ENCODE measurements at places on chromosomes 6 and 20.

- no peaks in the 10 kb centered on the region for H3K4me1 ChIP-seq
- H3K27ac ChIP-seq, result no peak overlapping the region
- no peak overlapping the region for H3K4me3 ChIP-seq
- no peaks in the 10 kb centered on the region for H3K36me3 ChIP-seq
Observed at GRCh38 chr6:20681243-20681684, 147.0 kb downstream of the CDKAL1 start.

GRCh38 chr6:125083684-125083990 lies 69.9 kb upstream of the TPD52L1 start:
- peaks cover 4% of the 10 kb centered on the region for H3K36me3 ChIP-seq
- H3K4me3 ChIP-seq, result no peak overlapping the region
- H3K27ac ChIP-seq, result no peak overlapping the region
- no peaks in the 10 kb centered on the region for H3K27me3 ChIP-seq
- DNase-seq, result no peak

GRCh38 chr6:13491538-13491937 lies 4.1 kb upstream of the GFOD1 start:
- no peaks in the 10 kb centered on the region for H3K36me3 ChIP-seq
- no peak for DNase-seq
- H3K4me3 ChIP-seq, result no peak overlapping the region
- no peak overlapping the region for H3K27ac ChIP-seq

GRCh38 chr6:19399406-19399805 lies 437.8 kb upstream of the ID4 start:
- no peaks in the 10 kb centered on the region for H3K27me3 ChIP-seq
- no peaks in the 10 kb centered on the region for H3K4me1 ChIP-seq
- no peak overlapping the region for H3K4me3 ChIP-seq
- no peaks in the 10 kb centered on the region for H3K36me3 ChIP-seq

DNA sequence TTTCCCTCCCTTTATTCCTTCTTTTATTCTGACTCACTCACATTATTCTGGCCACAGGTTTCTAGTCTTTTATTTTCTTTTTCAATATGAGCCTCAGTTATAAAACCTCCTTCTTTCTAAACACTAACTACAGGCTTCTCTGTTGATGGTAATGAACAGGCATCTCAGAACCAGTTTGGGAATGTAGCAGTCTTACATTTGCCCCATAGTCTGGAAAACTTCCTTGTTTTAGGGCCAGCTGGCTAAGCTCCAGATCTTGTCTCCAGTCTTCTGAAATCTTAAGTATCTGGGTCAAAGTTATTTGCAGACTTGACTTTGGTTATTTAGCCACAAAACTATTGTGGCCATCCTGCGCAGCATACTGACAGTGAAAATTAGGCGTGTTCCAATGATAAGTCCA lies 97.0 kb upstream of the MAN1A1 start:
- peaks cover 10% of the 10 kb centered on the region for H3K4me1 ChIP-seq
- peak overlapping the region; percentile 46 for H3K27ac ChIP-seq
- H3K36me3 ChIP-seq, result no peaks in the 10 kb centered on the region

DNA sequence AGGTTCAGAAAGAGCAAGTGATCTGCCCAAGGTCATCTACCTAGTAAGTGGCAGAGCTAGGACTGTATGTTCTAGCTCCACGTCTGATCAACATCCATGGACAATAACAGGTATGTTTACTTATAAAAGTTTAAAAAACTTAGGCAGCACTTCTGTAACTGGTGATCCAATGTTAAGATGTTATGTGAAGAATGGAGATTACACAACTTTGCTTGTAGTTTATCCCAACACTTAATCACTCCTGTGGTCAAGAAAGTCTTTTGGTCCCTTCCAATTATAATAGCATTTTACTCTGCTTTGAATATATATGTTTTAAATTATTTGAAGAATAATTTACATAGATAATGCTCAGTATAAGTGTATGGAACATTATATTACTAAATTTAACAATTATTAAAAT lies 4.8 kb downstream of the FBXO30 start:
- DNase-seq, result no peak
- H3K27ac ChIP-seq, result no peak overlapping the region
- H3K27me3 ChIP-seq, result no peaks in the 10 kb centered on the region
- H3K36me3 ChIP-seq, result peaks cover 8% of the 10 kb centered on the region

- peak overlapping the region; percentile 72 for H3K27ac ChIP-seq
- H3K4me1 ChIP-seq, result peaks cover 18% of the 10 kb centered on the region
- no peaks in the 10 kb centered on the region for H3K36me3 ChIP-seq
- no peak for DNase-seq
- H3K4me3 ChIP-seq, result no peak overlapping the region
Observed at GRCh38 chr20:4443016-4443415, 278.7 kb upstream of the PRND start.

GRCh38 chr20:38326309-38326708 lies 20.0 kb upstream of the LBP start:
- no peak for DNase-seq
- no peak overlapping the region for H3K27ac ChIP-seq
- no peaks in the 10 kb centered on the region for H3K36me3 ChIP-seq

DNA sequence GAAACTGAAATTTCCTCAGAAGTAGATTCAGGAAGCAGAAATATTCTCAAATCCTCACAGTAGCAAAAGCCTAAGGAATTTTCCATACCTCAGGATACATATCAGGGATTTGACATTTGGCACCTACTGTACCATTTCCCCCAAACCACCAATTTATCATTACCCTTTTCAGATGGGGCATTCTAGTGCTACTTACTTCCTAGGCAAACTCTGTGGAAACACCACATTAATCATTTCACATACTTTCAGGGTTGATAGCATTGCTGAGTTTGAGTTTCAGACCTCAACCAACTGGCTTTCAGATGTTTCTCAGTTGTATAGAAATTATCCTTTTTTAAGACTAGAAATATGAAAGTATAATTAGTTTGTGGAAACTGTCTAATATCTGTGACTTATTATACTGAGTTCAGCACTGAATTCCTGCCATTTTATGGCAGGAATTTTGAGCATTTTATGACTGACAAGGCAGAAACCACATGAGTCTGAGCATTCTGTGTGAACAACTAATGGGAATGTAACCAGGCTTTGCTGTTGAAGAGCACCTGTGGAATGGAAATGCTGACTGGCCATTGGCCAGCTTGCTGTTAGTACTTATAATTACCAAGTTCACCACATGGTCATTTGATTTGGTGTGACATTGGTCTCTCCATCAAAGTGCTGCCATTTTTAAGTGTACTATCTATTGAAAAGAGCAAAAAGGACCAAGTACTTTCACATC lies 35.1 kb upstream of the IRAK1BP1 start:
- H3K27me3 ChIP-seq, result no peaks in the 10 kb centered on the region
- no peak overlapping the region for H3K4me3 ChIP-seq
- no peak overlapping the region for H3K27ac ChIP-seq
- H3K4me1 ChIP-seq, result peaks cover 13% of the 10 kb centered on the region
- DNase-seq, result no peak

GRCh38 chr20:2836035-2836434 lies 4.4 kb downstream of the PCED1A start:
- no peak for DNase-seq
- H3K27me3 ChIP-seq, result no peaks in the 10 kb centered on the region
- no peak overlapping the region for H3K4me3 ChIP-seq
- H3K27ac ChIP-seq, result no peak overlapping the region
- H3K4me1 ChIP-seq, result peaks cover 7% of the 10 kb centered on the region

DNA sequence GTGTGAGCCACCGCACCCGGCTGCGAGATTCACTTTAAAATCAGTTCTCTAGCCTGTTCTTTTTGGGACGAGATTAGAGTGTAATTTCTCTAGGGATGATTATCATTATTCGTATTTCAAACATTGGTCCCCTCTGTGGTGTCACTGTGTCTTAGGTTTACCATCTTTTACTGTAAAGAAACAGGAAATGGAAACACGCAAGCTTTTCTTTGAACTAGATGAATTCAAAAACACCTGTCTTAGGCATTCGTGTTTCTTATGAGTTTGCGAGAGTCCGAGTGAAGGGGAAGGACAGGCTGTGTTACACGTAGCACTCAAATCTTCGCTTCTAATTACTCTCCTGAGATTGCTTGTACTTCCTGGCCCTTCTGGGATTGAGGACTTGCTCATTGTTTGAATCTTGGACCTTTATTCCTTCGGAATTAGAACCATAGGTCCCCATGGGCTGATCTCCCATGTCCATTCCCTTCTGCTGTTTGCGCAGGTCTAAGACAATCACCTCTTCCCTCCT lies 61.6 kb downstream of the PHACTR2 start:
- H3K36me3 ChIP-seq, result no peaks in the 10 kb centered on the region
- H3K27me3 ChIP-seq, result no peaks in the 10 kb centered on the region
- no peak overlapping the region for H3K27ac ChIP-seq
- H3K4me1 ChIP-seq, result peaks cover 47% of the 10 kb centered on the region

DNA sequence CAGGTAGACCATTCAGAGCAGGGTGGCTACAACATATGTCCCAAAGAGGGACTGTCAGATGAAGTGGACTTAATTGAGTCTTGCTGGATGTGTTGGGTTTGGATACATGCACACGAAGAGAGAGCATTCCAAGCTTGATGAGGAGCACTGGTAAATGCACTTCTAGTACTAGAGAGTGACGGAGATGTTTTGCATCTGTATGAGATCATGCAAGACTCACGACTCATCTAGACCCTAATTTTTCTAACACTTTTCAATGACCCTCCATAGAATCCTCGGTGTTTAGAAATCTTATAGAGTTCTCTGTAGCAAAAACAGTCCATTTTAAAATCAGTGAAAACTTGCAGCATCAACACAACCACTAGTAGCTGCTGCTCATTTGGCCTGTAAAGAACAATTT lies 4.8 kb upstream of the AIG1 start:
- peaks cover 12% of the 10 kb centered on the region for H3K4me1 ChIP-seq
- no peaks in the 10 kb centered on the region for H3K27me3 ChIP-seq
- no peaks in the 10 kb centered on the region for H3K36me3 ChIP-seq

DNA sequence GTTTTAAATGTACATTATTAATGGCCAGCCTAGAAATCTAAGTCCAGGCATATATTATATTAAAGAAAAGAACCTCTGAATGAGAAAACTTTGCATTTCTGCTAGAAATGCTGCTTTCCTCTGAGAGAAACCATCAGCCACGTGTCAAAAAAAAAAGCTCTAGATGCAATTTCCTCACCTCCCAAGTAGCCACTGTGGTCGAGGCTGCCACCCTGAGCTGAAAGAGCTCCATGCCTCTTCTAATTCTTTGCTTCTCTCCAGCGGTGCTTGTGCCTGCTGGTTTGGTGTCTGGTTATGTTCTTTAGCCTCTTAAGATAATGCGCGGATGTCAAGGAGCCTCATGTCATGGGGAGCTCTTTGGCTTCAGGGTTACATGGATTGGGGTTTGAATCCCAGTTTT lies 316.0 kb downstream of the TFAP2C start:
- no peak for DNase-seq
- H3K4me1 ChIP-seq, result no peaks in the 10 kb centered on the region
- no peak overlapping the region for H3K4me3 ChIP-seq
- H3K36me3 ChIP-seq, result no peaks in the 10 kb centered on the region
- no peaks in the 10 kb centered on the region for H3K27me3 ChIP-seq
- no peak overlapping the region for H3K27ac ChIP-seq

DNA sequence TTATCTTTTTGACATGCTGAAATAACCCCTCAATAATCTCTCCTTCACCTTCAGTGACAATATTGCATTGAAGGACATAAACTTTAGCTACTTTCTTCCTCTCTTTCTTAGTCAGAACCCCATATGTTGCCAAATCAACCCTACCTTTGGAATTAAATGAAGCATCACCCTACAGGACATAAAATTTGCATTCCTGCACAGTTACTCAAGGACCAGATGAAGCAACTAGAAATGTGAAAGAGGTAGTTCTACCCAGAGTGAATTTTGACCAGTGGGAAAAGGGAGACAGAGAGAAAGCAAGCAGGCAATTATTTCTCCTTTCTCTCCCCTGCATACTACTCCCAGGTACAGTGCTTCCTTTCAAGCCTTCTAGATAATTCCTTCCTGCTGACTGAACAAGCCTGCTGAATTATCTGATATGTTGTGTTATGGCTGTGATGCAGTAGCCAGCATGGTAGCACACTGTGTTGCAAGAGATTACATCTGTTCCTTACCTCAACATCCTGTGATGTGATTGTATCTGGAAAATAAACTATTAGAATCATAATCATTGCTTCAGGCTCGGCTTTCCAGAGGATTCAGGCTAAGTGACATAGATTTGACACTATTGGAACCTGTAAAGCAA lies 16.6 kb downstream of the TENT5A start:
- H3K4me3 ChIP-seq, result no peak overlapping the region
- no peak for DNase-seq
- no peaks in the 10 kb centered on the region for H3K27me3 ChIP-seq
- no peak overlapping the region for H3K27ac ChIP-seq

DNA sequence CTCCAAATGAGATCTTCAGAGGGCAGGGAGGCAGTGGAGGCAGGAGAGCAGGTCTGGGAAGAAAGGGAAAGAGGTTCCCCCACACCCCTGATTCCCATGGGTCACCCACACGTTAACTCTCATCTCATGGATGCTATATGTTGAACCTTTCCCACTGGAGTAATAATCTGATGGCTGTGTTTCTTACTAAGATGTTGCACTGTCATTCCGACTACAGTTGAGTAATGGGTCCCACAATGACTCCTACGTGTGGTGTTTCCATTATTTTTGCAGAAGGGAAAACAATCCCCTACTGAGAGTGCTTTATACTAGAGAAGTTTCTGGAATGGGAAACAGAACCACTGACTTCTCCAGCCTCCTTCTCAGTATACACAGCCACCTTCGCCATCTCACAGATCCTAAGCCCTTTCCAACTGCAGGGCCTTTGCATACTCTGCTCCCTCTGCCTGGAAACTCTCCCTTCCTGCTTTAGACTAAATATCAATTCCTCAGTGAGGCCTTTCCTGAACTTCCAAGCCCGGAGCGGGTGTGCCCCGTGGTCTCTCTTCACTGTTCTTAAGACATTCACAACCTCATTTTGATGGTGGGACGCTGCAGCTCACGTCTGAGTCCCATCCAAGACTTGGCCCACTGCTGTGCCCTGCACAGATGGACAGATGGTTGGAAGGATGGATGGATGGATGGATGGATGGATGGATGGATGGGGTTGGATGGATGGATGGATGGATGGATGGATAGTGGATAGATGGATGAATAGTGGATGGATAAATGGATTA lies 238.6 kb upstream of the PMEPA1 start:
- no peak overlapping the region for H3K27ac ChIP-seq
- H3K36me3 ChIP-seq, result no peaks in the 10 kb centered on the region
- no peak overlapping the region for H3K4me3 ChIP-seq
- H3K4me1 ChIP-seq, result no peaks in the 10 kb centered on the region

GRCh38 chr6:35687658-35688604 lies 784 bp downstream of the FKBP5 start:
- H3K36me3 ChIP-seq, result peaks cover 7% of the 10 kb centered on the region
- peaks cover 39% of the 10 kb centered on the region for H3K4me1 ChIP-seq
- DNase-seq, result no peak
- peak overlapping the region; percentile 97 for H3K27ac ChIP-seq
- H3K27me3 ChIP-seq, result no peaks in the 10 kb centered on the region

DNA sequence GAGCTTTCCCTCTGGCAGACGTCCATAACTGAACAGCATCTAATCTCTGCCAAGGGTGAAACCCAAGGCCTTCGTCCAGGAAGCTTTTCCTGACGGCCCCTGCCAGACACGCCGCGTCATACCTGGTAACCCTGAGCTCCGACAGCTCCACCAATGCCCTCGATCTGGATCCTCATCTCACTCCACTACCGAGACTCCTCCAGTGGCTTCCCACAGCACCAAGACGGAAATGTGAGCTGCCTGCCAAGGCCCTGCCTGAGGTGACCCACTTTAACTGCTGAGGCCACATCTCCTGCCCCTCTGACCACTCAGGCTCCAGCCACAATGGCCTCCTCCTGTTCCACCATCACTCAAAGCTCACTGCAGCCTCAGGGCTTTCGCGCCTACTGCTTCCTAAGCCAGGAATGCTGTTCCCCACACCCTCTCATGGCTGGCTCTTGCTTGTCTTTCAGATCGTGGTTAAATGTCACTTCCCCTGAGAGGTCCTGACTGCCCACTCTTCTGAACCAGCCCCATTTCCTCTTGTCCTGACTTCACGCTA lies 143.2 kb downstream of the PREX1 start:
- no peak overlapping the region for H3K4me3 ChIP-seq
- no peak for DNase-seq
- H3K27ac ChIP-seq, result peak overlapping the region; percentile 29

Data from thoracic aorta (tissue), 2 donors.